ENCODE measurements at places on chromosomes 13 and 19.

GRCh38 chr13:79549355-79550106 is 68.6 kb downstream of the NDFIP2 start:
- no peak for DNase-seq

- no peak for DNase-seq
Measured at GRCh38 chr19:14786421-14786851, 8.1 kb upstream of the ADGRE2 start.

GRCh38 chr13:92187378-92187989 is 789.1 kb downstream of the GPC5 start:
- no peak for DNase-seq

DNA sequence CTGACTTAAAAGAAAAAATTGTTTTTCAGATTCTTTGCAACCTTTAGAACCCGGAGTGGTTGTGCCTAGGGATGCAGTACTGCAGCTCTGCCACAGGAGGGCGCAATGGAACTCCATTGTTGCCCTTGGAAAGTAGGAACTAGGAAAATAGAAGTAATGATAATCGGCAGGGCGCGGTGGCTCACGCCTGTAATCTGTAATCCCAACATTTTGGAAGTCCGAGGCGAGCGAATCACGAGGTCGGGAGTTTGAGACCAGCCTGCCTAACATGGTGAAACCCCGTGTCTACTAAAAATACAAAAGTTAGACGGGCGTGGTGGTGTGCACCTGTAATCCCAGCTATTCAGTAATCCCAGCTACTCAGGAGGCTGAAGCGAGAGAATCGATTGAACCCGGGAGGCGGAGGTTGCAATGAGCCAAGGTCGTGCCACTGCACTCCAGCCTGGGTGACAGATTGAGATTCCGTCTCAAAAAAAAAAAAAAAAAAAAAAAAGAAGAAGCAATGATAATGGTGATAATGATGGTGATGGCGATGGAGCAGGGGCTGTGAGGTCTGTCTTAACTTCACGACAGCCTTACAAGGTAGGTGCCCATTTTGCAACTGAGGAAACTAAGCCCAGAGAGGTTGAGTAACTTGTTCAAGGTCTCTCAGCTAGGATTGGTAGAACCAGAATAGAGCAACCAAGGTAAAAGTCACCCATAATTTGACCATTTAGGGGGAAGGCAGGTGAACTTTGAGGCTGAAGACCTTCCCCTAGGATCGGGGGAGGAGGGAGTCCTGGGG is 5.5 kb upstream of the ADAMTS10 start:
- peak; percentile 32 for DNase-seq

DNA sequence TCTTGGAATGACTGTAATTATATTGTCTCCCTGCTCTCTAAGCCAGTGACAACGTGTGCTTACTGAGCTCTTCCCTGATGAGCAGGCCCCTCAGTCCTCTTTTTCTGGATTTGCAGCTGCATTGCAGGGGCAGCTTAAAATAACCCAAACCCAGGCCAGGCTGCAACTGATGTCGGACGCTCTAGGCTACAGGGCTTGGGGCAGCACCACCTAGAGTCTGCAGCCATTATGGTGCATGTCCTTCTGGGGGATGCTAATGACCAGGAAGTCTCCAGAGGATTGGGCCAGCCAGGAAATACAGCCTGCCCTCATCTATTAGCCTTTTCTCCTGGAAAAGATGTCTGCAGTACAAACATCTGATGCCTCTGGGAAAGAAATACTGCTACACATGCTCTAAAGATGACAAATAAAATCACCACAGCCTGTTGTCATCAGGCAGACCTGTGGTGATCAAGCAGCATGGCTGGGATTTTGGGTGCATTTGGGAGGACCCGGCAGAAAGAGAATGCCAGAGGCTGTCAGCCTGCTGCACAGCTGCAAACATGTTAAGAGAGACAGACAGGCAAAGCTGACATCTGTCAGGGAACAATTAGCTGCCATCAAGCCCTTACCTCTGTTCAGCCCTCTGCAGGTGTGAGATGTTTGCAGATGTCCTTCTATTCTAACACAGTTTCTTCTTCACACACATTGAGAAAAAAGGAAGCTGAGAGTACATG is 51.8 kb downstream of the CCDC70 start:
- no peak for DNase-seq

DNA sequence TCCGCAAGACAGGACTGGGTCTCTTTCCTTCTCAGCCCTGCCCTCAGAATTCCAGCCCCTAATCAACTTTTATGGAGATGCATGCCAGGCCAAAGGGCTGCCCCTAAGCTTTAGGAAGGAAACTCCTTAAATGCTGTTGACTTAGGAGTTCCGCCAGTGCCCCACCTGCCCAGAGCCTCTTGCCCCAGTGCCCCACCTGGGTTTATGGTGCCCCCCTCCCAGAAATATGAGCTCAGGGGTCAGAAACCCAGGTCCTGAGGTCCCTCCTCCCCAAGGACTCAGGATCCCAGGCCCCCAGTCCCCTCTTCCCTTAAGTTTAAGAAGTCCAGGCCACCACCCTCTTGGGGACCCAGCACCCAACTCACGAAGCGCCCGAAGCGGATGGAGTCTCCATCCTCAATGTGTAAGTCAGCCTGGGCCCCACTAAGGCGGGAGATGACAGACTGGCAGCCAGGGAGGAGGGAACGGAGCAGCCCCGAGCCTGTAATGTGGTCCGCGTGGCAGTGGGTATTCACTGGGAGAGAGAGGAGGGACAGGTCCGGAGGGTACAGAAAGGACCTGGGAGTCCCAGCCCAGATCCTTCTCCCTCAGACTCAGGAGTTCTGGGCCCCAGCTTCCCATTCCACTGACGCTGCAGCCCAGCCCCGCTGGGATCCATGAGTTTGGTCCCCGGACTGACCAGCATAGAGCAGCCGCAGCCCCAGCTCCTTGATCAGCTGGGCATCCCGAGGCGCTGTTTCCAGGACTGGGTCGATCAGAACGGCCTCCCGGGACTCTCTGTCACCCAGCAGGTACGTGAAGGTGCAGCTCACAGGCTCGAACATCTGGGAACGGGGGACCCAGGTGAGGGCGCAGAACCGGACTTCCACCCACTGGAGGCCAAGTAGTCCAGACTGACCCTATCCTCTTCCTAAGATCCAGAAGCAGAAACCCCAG is 897 bp downstream of the ETHE1 start:
- DNase-seq = no peak
